ENCODE measurements at places on chromosomes 4 and X.

DNA sequence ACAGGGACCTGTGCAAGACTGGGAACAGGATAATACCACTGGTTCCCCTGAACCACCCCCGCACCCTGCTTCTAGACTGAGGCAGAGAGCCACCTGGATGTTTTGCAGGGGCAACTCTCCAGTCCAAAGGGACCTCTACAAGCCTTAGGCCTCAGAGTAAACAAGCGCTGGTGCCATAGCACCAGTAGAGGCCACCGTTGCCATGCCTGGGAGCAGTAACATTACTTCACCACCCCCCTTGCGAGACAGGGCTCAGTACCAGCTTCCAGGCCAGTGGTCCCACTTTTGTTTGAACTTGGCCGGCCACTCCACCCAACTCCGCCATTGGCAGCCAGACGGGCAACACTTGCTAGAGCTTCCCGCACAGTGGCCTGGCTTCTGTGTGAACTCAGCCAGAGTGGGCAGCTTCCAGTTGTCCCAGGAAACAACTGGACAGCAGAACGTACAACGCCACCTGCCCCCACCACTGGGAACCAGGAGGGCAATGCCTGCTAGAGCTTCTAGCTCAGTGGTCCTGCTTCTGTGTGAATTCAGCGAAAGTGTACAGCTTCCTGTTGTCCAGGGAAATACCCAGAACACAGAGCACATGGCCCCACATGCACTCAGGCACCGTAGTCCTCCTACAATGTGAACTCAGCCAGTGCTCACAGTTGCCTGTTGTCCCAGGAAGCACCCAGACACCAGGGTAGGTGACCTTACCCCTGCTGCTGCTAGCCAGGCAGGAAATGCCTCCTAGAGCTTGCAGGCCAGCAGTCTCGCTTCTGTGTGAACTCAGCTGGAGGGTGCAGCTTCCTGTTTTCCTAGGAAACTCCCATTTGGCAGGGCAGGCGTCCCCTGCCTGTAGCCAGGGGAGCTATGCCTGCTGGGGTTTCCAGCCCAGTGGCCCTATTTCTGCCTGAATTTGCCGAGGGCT, 39.9 kb upstream of the PCDH19 start:
- no peak for DNase-seq

DNA sequence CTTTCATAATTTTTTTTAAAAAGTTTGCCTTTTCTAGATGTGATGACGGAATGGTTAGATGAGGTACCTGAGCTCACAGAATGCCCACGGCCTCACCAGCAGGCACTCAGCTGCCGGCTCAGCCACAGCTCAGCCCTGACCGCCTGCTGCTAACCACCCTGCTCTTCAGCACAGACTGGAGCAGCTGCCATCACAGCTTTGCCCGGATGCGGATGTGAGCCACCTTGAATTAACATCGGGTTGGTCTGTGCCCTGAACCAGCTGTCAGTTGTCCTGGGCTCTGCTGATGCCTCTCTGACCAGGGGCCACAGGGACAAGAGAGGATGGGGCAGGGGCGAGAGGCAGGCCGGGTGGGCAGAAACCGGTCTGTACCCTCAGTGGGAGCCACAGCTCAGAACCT, 93.3 kb downstream of the HMX1 start:
- DNase-seq: no peak

- no peak for DNase-seq
Measured at GRCh38 chrX:133402042-133402453, 13.2 kb downstream of the GPC4 start.

DNA sequence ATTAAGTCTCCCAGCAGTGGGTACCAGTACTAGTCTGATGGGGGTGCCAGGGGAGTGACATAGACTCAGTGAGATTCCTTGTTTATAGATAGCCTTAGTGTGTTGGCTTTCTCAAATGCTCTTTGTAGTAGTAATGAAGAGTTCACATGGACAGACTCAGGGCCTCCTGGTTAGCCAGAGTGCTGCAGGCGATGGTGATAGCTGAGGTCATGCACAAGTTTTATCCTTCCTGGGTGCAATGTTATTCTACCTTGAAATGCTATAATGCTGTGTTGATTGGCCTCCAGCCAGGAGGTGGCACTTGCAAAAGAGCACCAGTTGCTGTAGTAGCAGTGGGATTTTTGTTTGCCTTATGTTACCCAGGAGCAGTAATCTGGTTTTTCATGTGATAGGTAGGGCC, 35.5 kb upstream of the ADH4 start:
- no peak for DNase-seq

GRCh38 chr4:125104616-125105015, 210.1 kb upstream of the FAT4 start:
- no peak for DNase-seq

DNA sequence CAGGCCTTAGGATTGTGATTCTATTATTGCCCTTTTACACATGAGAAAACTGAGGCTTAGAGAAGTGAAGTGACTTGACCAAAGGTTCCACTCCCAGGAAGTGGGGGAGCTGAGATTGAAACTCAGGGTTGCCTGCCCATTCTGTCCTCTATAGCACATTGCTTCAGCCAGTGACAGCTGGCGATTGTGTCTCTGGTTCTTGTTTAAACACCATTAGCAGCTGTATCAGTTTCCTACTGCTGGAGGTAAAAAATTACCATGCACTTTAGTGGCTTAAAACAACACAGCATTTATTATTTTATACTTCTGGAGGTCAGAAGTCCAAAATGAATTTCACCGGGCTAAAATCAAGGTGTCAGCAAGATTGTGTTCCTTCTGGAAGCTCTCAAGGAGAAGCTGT, 205.8 kb upstream of the MAMLD1 start:
- DNase-seq: no peak

DNA sequence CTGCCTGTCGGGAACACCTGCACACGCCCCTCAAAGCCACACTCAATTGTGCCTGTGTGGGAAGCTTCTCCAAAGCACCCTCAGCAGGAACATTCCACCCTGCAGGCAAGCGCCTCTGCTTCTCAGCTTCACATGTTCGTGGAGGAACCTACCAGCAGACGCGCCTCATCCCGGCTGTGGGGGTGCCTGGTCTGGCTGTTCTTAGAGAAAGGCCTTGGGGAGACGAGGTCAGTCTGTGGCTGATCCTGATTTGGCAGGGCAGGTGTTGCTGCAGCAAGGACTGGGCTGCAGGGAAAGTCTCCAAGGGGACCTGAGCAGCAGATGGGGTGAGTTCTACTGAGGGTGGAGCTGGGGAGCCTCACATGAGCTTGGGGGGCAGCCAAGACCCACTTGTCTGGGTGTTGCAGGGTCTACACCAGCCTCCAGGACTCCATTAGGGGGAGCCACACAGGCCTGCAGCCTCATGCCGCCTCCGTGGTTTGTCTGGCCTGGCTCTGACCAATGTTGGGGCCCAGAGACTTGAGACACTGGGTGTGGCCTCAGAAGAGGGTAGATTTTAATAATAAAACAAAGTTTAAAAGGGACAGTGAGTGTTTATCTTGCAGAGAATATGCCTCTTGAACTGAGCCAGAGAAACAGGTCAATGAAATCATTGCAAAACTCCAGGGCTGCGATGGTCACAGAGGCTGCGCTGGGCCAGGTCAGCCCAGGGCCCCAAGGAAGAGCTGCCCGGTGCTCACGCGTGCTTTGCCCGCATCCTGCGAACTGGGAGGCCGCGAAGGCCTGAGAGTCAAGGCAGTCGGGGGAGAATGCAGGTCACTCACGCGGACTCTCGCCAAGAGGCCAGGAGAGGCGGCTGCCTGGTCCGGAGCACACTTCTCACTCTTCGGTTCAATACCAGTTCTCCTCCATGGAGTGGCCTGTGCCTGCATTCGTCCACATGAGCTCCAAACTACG, 21.1 kb downstream of the RNF212 start:
- DNase-seq: no peak

Data from COR-L47 (cell line).